Activated T-cell treated with anti-CD3 and anti-CD28 coated beads for 1 hour (primary cell): ENCODE measurements at places on chromosomes 3 and 15.
A peak's percentile ranks its signal among the peaks of the same experiment; 100 is the strongest.

GRCh38 chr3:126288314-126288713 lies 68.9 kb downstream of the KLF15 start:
- no peak for DNase-seq

DNA sequence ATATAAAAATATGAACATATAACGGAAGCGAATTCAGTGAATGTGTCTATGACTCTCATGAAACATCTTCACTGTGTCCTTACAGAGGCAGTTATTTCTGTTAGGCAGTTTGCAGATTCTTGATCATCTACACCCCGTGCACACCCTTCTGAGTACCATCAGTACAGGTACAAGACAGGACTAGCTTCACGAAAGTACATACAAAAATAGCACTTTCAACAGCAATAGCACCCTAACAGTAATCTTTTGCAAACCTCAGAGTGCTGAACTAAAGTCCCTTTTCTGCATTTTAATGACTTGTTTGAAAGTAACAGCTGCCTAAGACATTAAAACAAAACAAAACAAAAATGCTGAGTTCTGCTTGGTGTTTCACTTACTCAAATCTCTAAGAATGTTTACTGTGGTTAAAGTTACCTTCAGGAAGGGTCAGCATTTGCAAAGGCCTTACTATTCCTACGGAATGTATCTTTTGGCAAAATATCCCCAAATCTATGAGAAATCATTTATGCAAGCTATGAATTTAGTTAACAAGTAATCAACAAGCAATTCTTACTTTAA lies 104.1 kb downstream of the CNTN3 start:
- no peak for DNase-seq

- no peak for DNase-seq
Observed at GRCh38 chr15:85692321-85692720, 102.4 kb downstream of the KLHL25 start.

- no peak for DNase-seq
Observed at GRCh38 chr3:155423526-155424322, 130.2 kb upstream of the STRIT1 start.

DNA sequence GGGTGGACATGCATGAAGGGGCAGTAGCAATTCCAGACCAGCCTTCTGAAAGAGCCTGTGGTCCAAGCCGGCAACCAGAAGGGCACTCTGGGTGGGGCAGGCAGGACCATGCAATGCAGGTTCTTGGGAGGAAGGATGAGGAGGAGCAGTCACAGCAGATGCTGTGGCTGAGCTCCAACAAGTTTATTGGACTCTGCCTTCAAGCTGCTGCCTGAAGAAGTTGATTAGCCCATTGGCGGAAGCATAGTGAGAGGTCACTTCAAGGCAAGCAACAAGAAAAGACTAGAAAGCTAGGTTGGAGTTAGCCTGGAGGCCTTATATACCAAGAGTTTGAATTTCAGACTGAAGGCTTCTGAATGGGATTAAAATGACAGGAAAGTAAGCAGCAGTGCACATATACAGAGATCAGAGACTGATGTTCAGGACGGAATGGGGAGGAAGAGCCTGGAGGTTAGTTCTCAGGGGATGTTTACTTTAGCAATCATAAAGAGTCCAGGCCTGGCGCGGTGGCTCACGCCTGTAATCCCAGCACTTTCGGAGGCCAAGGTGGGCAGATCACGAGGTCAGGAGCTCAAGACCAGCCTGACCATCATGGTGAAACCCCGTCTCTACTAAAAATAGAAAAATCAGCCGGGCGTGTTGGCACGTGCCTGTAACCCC lies 39.9 kb downstream of the SFMBT1 start:
- DNase-seq, result no peak

GRCh38 chr15:100043068-100043641 lies 298.6 kb downstream of the ADAMTS17 start:
- DNase-seq, result no peak

DNA sequence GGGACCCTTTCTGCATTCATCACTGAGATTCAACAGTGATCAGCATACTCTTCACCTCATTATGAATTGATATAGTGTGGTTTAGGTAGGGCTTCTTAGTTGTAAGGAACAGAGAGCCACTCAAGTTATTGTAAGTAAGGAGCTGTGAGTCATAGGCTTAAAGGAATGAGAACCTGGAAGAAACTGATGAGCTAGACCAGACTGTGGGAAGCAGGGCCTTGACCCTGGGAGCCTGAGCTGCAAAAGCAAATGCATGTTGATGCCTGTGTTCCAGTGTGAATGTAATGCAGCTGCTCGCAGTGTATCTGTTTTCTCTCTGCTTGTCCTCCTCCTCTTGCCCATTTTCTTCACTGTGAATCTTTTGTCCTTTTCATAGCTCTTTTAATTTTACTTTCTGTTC lies 13.6 kb downstream of the ZKSCAN7 start:
- no peak for DNase-seq

DNA sequence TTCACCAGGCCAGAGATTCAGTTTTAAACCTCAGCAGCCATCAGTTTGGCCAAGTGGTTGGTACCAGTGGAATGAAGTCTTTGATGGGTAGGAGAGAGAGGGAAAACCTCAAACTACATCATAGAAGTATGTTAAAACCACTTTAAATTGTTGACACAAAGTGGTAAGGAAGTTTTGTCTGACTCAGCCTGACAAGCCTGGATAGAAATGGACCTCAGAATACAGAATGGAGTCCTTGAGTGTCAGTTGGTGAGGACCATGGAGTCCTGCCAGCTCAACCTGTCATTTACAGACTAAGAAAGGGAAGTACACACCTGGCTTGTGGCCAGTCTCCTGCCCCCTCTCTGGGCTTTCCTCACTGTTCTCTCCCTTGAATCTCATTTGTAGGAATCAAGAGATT lies 12.1 kb downstream of the EAF1 start:
- no peak for DNase-seq

DNA sequence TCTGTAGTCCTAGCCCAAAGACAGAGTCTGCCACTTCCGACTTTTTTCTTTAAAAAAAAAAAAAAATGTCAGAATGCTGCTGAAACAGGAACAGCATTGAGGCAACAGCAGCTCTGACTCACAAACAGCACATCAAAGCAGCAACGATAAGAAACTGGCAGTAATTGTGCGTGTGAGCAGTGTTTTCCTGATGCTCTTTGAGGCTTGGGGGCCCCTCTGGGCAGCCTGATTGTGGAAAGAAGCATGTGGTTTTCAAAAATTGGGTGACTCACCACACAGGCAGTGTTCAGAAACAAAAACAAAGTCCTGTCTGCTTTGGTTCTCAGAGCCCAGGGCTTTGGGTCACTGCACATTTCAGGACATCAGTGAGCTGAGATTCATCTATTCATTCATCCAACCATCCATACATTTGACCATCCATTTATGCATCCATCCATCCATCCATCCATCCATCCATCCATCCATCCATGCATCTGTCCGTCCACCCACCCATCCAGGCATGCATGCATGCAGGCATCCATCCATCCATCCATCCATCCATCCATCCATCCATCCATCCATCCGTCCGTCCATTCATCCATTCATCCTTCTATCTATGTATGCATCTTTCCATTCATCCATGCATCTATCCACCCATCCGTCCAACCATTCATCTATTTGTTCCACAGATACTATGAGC lies 308.4 kb downstream of the RPLP1 start:
- peak; percentile 59 for DNase-seq

DNA sequence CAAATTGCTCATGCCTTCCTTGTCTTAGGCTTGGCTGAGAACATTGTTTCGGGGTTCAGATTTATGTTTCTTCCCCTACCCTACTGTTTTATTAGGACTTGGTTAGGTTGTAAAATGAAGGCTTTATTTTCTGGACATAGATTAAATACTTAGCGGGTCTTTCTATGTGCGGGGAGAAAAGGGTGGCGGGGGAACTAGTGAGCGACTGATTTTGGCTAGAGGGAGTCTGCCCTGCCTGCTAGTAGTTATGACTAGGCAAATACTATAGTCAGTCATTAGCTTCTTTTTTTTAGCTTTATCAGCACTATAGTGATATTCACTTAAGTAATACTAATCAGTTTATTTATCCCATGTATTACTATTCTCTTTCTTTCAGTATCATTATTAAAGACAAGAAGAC lies 3.6 kb downstream of the CADM2 start:
- DNase-seq, result no peak

DNA sequence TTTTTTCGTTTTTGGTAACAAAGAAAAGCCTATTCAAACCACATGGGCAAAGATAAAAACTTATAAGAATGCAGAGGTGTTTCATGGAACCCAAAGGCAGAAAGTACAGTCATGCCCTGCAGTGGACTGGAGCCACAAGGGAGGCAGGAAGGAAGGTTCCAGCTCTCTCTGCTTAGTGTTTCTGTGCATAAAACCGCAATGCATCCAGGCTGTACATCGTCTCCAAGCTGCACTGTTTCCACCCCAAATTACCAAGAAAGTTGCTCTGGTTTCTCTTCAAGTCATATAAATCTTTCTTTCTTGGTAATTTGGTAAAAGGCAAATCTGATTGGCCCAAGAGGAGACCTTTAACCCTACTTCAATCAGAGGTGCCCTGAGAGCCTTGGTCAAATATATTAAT lies 15.8 kb downstream of the TRAT1 start:
- DNase-seq, result no peak

- DNase-seq, result peak; percentile 4
Observed at GRCh38 chr15:59688423-59688781, 718 bp downstream of the BNIP2 start.

DNA sequence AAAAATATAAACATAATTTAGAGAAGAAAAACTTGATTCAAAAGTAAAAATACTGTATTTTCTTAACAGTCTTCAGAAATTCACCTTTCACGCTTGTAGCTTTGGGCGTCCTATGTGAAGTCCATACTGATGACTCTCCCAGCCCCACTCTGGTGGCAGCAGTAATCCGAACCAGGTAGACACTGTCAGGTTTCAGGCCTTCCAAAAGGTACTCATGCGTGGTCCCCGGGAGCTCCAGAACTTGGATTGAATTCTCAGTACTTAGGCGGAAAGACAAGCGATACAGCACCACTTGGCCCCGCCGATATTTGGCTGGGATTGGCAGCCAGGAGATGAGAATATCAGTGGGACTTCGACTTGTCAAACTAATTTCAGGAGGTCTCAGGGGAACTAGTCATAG lies 69.7 kb downstream of the PRTG start:
- no peak for DNase-seq

- DNase-seq, result no peak
Observed at GRCh38 chr15:63599401-63600000, 2.3 kb downstream of the FBXL22 start.

DNA sequence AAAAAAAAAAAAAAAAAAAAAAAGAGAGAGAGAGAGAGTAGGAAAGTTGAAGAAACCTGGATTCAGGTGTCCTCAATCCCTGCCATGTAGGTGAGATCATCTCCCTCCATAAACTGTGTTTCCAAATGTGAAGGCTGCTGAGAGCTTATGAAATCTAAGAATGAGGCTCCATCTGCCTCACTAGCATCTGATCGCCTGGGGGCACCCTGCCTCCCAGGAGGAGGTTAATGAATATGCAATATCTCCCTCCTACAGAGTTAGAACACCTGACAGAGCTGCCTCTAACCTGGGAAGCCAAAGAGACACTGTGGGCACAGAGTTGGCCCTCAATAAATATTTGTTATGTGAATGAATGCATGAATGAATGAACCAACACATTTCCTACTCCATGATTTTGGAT lies 23.8 kb upstream of the ZNF148 start:
- DNase-seq, result no peak
